ENCODE measurements at places on chromosomes 5 and 9. TPM values are rescaled to one million over a fixed set of nuclear protein-coding genes. Genes with fewer than 3 reads are reported as not detected.

DNA sequence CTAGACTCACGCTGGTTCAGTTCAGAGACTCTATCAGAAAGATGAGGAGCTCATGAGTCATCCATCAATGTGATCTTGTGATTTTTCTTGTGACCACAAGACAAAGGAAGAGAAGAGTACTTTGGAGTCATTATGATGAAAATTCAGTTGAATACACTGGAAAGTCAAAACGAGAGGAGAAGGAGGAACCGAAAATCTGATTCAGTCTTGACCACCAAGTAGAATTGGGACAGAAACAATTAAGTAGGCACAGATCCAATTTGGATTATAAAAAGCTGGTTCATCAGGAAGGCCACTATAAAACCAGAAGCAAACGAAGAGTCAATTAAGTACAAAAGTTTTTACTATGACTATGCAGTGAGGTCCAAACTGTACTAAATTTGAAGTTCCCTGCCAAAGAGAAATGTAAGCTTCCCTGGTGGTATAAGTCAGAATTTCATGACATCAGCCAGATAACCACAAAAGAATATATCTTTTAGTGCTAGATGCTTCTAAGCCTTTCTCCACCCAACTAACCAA is 90.9 kb downstream of the THBS4 start:
- no peak for DNase-seq

DNA sequence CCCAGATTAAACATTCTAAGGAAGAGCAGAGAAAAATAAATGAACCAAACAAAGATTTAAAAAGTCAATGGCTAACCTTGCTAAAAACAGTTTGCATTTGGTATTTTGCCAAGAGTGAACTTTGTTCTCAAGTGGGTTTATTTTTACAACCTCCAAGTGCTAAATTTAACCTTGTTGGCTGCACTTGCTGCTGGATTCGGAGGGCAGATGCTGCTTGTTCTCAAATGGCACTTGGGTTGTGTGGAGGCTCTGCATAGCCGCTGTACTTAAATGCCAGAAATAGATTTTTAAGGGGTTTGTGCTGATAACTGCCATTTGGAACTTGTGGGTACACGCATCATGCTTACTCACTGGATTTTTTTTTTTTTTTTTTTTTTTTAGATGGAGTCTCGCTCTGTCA is 13.3 kb upstream of the SPATA24 start:
- no peak for DNase-seq

PCDHA3 gene
- 0.28 TPM for total RNA-seq

GTF3C4 gene
- 10.8 TPM for total RNA-seq

RBM18 gene
- 15.7 TPM for total RNA-seq

GRCh38 chr9:99411068-99411467 is 189.0 kb downstream of the SEC61B start:
- DNase-seq, result no peak

MYO10 gene
- total RNA-seq, result 57.6 TPM

DNA sequence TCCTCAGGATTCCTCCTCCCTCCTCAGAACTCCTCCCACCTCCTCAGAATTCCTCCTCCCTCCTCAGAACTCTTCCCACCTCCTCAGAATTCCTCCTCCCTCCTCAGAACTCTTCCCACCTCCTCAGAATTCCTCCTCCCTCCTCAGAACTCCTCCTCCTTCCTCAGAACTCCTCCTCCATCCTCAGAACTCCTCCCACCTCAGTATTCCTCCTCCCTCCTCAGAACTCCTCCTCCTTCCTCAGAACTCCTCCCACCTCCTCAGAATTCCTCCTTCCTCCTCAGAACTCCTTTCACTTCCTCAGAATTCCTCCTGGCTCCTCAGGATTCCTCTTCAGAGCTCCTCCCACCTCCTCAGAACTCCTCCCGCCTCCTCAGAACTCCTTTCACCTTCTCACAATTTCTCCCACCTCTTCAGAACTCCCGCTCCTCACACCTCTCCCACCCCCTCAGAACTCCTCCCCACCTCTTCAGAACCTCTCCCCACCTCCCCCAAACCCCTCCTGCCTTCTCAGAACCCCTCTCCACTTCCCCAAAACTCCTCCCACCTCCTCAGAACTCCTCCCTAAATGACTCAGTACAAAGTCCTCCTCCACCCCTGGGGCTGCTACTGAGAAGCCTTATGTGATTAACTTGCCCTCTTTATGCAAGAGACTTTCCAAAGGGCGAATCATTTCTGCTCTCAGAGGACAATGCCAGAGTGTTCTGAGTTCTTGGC is 23.2 kb downstream of the SLC46A2 start:
- no peak for DNase-seq

DNA sequence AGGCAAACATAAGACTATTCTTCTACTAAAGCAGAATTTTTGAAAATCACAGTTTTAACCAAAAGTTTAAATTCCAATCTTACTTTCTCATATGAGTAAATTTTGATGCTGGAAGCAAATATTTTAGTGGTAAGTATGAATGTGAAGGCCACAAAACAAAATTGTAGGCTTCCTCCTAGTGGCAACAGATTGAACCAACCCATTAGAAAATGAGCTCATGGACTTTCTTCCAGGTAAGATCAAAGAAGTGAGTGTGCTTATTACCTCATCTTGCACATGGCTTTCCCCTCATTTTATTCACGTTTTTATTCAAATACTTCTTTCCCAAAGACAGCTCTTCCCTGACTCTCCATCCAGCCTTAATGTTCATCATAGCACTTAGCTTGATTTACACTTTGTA is 16.5 kb upstream of the RLN2 start:
- no peak for DNase-seq

DNA sequence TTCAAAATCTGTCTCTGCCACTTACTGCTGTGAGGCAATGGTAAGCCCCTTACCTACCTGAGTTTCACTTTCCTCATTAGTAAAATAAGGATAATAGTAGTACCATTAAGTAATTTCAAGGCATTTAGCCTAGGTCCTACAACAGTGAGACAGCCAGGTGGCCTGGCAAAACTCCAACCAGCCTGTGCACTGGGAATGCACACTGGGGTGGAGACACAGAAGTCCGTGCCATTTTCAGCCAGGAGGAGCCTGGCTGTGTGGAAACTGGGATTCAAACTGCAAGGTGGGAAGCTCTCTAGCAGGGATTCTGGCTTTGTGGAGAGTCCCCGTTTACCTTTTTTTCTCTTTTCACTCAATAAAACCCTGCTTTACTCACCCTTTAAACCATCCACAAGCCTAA is 630.4 kb downstream of the PRELID2 start:
- DNase-seq, result no peak

GRCh38 chr5:165015547-165015946 is 1510.1 kb downstream of the MAT2B start:
- DNase-seq, result no peak

DNA sequence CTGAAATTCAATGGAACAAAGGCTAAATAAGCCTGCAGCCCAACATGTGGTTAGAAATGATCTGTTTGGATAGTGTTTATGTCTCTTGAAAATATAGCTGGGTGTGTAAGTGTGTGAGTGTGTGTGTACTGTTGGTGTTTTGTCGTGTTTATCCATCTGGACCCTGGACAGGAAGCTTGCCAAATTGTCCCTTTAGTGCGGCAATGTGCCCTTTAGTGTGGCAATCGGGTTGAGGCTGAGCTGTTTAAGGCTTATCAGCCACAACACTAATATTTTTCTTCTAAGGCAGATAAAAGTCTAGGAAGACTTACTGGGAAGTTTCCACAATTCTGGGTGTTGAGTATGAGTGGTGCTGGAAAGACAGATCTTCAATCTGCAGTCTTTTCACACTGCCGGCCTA is 180.2 kb downstream of the YTHDC2 start:
- DNase-seq, result peak; percentile 3

F2R gene
- 5.5 TPM for total RNA-seq

DNA sequence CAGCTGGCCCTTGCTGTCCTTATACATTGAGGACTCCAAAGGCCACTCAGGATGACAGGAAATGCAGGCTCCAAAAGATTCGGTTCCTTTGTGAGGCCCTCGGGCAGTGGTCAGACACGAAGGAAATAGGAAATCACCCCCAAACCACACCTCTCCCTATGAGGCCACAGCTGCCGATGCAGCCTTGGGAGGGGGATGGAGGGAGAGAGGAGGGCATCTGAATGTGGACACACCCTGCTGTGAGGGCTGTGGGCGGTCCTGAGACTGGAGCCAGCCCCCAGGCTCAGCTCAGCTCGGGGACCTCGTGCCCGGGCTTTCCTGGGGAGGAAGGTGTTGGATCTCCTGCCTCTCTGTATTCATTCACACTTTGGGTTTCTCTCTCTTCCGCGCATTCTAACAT is 2.7 kb upstream of the CLPTM1L start:
- DNase-seq, result no peak

DNA sequence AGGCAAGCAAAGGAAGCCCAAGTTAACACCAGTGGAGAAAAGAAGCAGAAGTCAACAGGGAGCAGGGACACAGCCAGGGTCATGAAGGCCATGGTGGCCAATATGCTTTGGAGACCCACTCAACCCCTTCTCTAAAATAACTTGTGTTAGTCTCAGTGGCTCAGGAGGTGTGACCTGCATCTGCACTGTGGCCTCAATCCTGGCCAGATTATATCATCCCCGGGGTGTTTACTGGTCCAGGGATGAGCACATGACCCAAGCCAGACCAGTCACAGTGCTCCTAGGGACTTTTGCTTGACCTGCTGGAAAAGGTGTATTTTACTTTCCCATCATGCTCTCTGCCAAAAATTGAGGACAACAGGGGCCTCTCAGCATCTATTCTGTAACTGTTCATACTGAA is 105.2 kb downstream of the DPYSL3 start:
- no peak for DNase-seq

DNA sequence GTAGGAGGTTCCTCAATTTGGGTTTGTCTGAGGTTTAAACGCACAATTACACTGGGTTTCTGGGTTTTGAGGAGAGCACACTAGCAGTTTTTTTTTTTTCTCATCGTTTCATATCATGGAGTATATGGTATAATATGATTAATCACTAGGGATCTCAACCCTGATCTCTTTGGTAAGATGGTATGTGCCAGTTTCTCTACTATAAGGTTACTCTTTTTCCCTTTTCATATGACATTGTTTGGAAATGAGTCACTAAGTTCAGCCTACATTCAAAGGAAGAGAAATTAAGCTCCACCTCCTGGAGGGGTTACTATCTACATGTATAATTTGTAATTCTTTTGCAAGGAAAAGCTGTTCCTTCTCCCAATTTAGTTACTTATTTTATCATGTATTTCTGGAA is 35.2 kb downstream of the MTRR start:
- no peak for DNase-seq

ADAMTS13 gene
- total RNA-seq, result 4.4 TPM

ASPN gene
- total RNA-seq, result 0.46 TPM

DNA sequence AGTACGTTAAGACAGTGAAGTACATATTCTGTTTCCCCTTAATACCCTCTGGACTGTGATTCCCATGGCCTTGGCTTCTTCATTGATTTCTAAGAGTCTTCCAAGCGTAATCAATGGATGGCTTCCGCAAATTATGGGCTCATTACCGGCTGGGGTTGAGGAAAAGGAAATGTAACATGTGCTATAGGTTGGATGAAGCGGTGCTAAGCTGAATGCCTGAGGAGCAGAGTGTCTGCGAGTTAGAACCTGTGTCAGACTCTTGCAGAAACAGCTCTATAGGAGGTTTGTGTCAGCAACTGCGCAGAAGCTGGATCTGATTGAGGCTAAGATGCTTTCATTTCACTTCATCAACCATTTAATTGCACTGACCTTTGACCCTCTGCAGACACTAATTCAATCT is 114.3 kb upstream of the CDH18 start:
- DNase-seq, result no peak

DNA sequence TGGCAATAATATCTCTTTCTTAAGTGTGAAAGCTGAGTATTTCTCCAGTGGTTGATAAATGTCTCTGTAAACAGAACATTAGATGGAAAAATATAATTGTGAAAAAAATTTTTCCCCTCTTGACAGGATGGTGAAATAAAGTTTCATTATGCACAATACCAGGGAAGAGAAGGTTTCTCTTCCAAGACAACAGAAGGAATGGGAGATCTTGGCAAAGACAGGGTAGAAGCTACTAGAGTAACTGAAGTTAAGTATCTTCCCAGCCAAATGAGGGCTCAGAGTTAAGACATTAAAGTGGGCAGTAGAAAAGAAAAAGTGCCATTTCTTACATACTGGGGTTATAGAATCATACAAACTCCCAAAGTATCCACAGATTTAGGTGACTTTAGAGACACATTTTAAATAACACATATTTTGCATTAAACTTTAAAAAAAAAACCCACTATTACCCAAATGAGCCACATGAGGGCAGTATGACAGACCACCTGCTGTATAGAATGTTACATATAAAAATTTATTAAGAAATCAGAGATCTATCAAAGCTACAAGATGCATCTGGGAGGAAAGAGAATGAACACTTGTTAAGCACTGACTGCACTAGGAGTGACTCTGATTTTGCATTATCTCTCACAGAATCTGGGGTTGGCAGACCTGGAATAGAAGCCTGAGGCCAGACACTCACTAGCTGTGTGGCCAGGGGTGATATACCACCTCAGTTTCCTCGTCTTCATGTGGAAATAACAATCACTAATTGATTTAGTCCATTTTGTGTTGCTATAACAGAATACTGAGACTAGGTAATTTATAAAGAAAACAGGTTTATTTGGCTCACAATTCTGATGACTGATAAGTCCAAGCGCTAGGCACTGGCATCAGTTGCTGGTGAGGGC is 98.5 kb downstream of the ARSB start:
- no peak for DNase-seq

All from left colon (tissue), 2 donors.